ENCODE measurements at places on chromosomes 2 and 18.

- DNase-seq: no peak
These were observed 313.8 kb upstream of the MMADHC start for GRCh38 chr2:149901231-149901859.

- DNase-seq: no peak
These were observed 80.7 kb downstream of the SDC1 start for GRCh38 chr2:20144196-20144595.

DNA sequence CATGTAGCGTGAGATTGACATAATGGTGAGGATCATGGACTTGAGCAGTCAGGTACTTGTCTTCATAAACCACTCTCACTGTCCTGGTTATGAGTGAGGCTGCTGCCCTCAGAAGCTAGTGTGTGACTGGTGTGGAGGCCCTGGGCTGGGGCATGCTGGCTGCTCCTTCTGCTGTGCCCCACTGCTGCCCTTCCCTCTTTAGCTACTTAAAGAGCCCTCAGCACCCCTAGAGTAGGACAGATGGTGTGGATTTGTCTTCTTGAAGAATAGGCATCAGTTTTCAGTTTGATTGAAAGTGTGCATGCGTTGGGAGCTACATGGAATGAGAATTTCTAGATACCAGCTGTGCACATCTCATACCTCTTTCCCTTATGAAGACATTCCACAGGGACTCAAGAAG is 15.4 kb downstream of the CPLX4 start:
- DNase-seq: no peak

GRCh38 chr2:37459095-37459981 is 114.9 kb downstream of the QPCT start:
- no peak for DNase-seq

DNA sequence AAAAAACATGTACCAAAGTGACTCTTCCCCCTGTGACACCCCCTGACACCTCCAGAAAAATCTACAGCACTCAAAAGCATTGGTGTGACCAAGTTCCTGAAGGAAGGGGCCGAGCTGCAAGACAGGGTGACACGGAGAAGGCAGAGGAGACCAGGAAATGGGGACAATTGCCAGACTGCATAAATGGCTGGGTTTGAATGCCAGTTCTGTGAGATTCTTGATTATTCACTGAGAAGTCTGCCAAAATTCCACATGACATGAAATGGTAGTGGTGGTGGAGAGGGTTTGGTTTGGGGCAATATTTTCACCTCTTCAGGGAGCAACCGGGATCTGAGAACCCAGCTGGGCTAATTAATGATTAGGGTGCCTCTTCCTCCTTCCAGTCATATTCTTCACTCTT is 178.5 kb downstream of the ARL4C start:
- no peak for DNase-seq

DNA sequence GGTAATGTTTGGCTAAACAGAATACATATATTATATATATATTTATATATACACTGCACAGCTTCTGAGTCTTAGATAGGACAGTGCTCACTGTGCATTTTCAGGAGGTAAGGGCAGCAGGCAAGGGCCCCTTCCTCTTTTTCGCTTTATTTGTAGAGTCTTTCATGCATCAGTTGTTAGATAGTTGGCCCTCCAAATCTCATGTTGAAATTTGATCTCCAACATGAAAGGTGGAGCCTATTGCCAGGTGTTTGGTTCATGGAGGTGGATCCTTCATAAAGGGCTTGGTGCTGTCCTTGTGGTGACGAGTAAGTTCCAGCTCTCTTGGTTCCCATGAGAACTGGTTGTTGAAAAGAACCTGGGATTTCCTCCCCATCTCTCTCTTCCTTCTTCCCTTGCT is 48.1 kb downstream of the TSN start:
- peak; percentile 90 for DNase-seq

DNA sequence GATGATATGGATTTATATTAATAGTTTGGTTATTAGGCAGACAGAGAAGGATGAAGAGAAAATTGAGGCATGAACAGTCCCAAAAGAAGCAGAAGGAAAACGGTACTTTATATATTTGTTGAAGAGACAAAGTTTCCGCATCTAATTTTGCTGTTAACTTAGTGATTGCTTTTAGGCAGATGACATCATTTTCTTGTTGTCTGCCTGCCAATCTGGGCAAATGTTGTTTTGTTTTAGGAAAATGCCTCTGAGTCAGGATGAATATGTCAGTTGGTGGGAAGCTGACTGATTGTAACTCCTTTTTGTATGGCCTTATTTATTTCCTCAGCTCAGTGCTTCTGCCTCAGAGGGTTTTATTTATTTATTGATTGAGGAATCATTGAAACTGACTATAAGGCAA is 52.5 kb upstream of the CAVIN2 start:
- DNase-seq: no peak

- no peak for DNase-seq
These were observed 87.7 kb upstream of the LYPD1 start for GRCh38 chr2:132757676-132758075.

DNA sequence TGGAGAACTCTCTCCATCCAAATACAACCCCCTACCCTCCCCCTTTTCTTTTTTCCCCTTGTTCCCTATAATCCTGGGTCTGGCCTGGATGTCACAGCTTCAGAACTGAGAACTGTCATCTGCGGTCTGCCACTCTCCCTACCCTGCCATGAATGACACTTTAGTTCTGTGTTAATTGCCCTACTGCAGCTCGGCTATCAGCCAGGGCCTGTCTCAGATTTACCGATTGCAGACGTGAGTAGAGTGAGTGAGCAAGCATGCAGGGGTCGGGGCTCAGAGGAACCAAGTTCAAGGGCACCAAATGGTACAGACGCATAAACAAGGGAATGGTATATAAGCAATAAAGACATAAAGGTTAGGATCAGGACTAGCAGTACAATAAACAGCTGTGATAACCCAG is 967.8 kb downstream of the BCL11A start:
- no peak for DNase-seq

DNA sequence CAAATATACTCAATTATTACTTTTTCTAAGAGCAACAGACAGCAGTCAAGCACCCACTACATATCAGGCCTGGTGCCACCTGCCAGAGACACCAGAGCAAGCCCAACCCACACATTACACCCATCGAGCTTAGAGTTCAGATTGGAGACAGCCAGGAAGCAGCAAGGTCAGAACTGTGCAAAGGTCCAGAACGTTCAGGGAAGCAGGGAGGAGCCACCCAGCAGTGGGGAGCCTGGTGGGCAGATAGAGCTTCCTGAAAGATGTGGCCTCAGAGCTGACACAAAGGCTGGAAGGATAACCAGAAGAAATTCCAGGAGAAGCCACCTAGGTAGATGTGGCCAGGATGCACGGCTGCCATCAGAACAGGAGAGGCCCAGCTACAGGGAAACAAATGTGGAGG is 440.5 kb upstream of the ID2 start:
- DNase-seq: no peak

Data from NCI-H345 (cell line).